ENCODE measurements at places on chromosomes 4 and X. TPM values are rescaled to one million over a fixed set of nuclear protein-coding genes. Genes with fewer than 3 reads are reported as not detected.

The TLR6 gene
- 4.9 TPM for total RNA-seq

The HERC5 gene
- 3.7 TPM for total RNA-seq

The PCDH11X gene
- total RNA-seq: 0.52 TPM

The CXCL8 gene
- total RNA-seq: 3.1 TPM

DNA sequence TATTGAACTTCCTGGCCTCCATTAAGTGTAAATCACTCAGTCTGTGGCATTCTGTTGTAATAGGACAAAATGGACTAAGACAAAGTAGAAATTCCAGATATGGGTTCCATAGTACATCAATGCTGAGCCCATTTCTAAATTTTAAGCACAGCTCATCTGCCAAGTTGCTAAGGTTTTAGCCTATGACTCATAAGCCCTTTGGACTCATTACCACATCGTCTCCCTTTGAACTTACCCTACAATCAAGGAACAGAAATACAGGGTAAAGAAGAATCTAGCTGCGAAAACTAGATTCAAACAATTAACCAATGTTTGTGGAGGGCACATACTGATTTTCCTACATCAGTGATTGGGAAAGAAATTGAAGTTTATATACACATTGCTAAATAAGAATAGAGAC is 31.8 kb downstream of the NAA11 start:
- no peak for DNase-seq

DNA sequence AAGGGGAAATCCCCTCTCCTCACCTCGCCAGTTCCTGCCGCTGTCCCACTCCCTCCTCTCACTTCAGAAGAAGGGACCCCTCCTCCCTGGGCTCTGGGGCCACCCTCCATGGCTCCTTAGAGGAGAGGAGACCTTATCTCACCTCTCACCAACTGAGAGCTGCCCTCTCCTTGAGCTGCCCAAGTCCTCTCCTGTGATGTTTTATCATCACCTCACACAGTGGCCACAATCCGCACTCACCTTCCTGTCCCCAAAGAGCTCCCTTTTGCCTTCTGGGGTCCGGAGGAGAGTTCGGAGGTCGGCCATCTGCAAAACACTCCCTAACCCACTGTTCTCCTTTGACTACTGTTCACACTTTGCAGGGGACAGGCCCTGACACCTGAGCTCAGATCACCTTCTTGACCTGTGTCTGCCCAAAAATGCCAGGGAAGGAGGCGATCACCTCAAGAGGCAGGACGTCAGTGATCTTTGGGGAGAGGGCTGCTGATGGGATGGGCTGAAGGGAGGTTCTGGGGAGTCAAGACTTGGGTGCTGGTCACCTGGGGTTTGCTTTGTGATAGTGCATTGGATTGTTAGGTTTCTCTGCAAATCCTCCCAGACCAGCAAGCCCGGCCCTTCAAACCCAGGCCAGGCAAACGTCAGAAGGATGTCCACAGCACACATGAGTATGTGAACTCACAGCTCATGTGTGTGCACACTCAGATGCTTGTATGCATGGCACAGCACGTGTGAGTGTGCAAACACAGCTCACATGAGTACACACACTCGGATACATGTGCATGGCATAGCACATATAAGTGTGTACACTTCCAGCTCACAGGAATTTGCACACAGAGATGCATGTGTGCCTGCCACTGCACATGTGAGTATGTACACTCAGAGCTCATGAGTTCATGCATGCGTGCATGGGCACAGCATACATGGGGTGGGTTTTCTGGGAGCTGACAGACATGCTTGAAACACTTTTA is 41.8 kb downstream of the HTRA3 start:
- peak; percentile 61 for DNase-seq

DNA sequence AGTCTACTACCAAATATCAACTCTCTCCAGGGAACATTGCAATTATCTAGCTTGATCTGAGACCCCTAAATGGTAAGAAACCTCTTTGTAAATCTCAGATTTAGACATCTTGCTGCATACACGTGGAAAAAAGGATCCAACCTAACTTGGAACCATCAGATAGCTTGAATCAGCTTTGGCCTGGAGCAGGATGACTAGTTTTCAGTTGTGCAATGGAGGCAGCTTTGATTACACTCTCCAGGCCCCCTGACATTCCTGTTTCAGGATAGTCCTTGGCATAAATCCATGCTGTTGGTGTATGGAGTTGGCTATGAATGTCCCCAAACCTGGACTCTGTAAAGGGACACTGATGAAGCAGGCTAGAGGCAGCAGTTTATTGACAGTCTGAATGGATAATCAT is 1061.9 kb upstream of the TENM3 start:
- DNase-seq: no peak

- no peak for DNase-seq
Measured at GRCh38 chrX:71629467-71629866, 11.2 kb upstream of the CXCR3 start.

DNA sequence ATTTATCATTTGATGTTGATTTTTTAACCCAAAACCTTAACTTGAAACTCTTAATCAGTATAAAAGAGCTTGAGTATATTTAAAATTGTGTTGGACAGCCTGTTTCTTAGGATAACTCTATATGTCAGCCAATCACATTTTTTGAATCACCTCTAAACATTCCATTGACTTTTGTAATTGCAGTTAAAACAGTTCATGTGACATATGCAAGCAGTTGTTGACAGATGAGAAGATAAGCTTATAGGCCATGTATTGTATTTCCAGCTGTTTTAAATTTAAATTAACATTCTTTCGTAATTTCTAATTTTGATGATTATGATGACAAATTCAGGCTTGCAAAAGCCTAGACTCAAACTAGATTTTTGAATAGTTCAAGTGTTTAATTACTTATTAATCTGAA is 17.4 kb downstream of the VEGFC start:
- DNase-seq: no peak

GRCh38 chr4:124590480-124590879 is 122.1 kb downstream of the ANKRD50 start:
- DNase-seq: no peak

- no peak for DNase-seq
Measured at GRCh38 chr4:160631044-160631443, 1528.2 kb downstream of the RAPGEF2 start.

DNA sequence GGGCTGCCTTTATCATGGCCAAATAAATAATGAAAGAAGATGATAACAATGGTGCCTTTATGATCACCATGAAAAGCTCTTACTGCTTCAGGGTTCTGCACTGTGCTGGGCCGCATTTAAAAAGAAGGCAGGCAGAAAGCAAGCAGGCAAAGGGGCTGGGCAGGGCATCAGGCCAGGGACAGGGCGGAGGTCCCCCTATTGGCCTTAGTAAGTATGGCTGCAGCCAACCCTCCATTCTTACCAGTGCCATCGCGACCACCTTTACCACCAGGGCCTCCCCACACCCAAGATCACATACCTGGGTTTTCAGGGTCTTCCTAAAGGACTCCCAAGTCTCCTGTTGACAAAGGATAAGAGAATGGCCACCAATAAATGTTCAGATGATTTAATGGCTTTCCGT is 38.9 kb downstream of the CNGA2 start:
- no peak for DNase-seq

DNA sequence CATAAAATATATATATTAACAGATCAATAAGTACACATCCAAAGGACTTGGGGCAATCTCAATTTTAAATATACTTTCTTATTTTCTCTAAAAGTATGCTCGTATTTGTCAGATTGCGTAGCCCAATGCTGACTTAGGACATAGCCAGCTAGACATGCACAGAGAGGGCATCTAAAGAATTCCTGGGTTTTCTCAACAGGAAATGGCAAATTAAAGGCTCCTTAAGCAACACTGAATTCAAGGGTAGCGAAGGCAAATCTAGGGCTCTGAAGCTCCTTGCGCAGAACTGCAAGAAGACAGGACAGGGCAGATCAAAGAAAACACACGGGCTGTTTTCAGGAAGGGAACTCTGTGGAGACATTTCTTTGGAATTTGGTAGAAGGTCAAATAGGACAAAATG is 94.6 kb upstream of the FTHL17 start:
- no peak for DNase-seq

GRCh38 chr4:163967263-163967662 is 472.8 kb downstream of the TMA16 start:
- DNase-seq: no peak

GRCh38 chr4:82036181-82036580 is 337.6 kb downstream of the HNRNPD start:
- no peak for DNase-seq

- DNase-seq: no peak
Measured at GRCh38 chr4:38559374-38559773, 104.6 kb upstream of the KLF3 start.

GRCh38 chrX:21382715-21383114 is 8.5 kb downstream of the CNKSR2 start:
- no peak for DNase-seq

GRCh38 chrX:1164322-1165288 is 47.8 kb downstream of the CRLF2 start:
- no peak for DNase-seq

Data from posterior vena cava (tissue), 2 donors.